ENCODE measurements at places on chromosomes 7 and 10.

GRCh38 chr7:67690700-67691099, 694.1 kb downstream of the TYW1 start:
- DNase-seq = no peak

GRCh38 chr7:75743455-75743859, 4.7 kb upstream of the HIP1 start:
- no peak for DNase-seq

DNA sequence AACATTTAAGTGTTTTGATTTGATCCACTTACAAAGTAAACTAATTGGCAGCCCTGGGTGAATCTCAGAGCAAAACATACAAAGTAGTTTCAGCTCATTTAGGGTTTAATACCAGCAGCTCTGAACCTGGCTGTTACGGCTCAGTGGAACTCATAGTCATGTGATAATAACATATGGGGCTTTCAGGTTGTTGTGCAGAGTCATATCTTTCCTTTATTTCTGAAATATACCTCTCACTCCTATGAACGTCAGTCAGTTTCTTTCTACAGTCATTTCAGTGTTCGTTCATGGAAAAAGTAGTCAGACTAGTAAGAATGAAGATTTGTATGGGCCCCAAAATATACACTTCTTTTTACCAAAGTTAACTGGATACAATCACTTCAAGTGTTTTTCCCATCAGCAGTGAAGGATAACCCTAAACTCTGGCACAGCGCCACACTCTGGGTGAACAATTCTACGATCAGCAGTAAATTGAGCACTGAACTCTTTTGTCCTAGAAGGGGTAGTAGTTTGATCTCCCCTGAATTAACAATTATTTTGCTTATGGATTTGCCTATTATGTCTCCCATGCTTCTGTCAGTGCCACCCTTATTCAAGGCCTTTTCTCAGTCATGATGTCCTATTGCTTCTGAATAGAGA, 218.6 kb downstream of the THSD7A start:
- DNase-seq = no peak

GRCh38 chr7:1357601-1358271, 101.5 kb downstream of the MICALL2 start:
- no peak for DNase-seq

DNA sequence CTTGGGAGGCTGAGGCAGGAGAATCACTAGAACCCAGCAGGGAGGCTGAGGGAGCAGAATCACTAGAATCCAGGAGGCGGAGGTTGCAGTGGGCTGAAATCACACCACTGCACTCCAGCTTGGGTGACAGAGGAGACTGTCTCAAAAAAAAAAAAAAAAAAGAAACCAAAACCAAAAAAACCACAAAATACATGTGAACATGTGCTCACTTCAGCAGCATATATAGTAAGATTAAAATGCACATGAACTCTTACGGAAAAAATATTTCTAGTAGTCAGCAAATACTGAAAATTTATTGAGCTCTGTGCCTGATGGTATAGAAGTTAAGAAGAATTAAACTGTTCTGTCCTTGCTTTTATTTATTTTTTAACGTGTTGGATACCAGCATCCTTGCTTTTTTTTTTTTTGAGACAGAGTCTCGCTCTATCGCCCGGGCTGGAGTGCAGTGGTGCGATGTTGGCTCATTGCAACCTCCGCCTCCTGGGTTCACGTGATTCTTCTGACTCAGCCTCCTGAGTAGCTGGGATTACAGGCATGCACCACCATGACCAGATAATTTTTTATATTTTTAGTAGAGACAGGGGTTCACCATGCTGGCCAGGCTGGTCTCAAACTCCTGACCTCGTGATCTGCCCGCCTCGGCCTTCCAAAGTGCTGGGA, 9.6 kb upstream of the ZNF487 start:
- no peak for DNase-seq

All from activated effector memory CD4-positive, alpha-beta T cell treated with Interleukin-2 at 50 U/mL for 16 hours (primary cell).